ENCODE measurements at places on chromosomes 6 and 20.

GRCh38 chr6:47235964-47236760 is 73.5 kb downstream of the TNFRSF21 start:
- no peak for DNase-seq

GRCh38 chr6:156808287-156808686 is 31.1 kb downstream of the ARID1B start:
- no peak for DNase-seq

- DNase-seq: no peak
Observed at GRCh38 chr6:49736017-49736508, 8.1 kb downstream of the CRISP3 start.

- DNase-seq: no peak
Observed at GRCh38 chr6:38489951-38490350, 149.8 kb downstream of the BTBD9 start.

- no peak for DNase-seq
Observed at GRCh38 chr20:36017048-36017951, 48.9 kb downstream of the CNBD2 start.

DNA sequence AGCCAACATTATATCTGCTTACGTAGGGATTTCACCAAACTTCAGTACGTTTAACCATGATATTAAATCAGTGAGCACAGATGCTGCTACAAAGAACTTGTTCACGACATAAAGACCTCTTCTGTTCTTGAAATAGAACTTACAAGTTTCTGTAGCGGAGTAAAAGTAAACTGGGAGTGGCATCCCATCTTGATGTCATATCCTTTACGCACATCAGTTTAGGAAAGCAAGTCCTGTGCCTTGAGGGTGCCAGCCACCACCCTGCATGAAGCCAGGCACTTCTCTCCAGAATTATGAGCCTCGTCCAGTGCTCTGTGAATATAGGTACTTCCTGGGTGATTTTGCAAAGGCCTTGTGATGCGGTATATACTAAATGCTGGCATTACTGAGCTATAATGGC is 122.6 kb downstream of the BTBD3 start:
- no peak for DNase-seq

- DNase-seq: no peak
Observed at GRCh38 chr6:169344750-169345065, 91.1 kb upstream of the THBS2 start.

DNA sequence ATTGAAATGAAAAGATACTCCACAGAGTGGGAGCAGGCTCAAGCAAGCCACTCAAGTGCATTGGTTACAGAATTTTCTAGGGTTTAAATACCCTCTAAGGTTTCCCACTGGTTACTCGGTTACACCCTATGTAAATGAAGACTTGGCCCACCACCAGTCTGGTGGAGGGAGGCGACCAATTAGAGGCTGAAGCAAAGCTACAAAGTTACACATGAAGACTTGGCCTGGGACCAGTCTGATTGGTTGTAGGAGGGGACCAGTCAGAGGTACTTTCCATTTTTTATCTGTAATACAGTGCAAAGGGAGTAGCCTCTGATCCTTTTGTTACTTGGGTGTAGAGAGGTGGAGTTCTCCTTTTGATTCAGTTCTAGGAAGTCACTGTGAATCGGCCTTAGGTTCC is 7.6 kb downstream of the SRSF12 start:
- DNase-seq: no peak

GRCh38 chr6:53824714-53825113 is 29.9 kb downstream of the LRRC1 start:
- no peak for DNase-seq

DNA sequence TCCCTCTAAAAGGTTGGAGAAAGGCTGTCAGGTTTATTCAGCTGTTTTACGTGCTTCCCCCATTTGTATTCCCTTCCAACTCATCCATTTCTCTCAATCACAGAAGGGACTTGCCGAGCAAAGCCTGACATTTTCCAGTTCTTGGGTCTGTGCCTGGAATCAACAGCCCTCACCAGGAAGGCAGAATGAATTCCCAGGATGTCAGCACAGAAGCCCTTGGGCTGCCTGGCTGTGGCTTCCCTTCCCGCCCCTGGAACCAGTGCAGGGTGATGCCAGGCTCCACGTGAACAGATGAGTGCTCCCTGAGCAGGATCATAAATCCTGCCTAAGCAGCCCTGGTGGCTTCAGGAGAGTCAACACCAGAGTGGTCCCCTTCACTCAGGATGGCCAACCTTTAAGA is 86.1 kb upstream of the CD83 start:
- no peak for DNase-seq

DNA sequence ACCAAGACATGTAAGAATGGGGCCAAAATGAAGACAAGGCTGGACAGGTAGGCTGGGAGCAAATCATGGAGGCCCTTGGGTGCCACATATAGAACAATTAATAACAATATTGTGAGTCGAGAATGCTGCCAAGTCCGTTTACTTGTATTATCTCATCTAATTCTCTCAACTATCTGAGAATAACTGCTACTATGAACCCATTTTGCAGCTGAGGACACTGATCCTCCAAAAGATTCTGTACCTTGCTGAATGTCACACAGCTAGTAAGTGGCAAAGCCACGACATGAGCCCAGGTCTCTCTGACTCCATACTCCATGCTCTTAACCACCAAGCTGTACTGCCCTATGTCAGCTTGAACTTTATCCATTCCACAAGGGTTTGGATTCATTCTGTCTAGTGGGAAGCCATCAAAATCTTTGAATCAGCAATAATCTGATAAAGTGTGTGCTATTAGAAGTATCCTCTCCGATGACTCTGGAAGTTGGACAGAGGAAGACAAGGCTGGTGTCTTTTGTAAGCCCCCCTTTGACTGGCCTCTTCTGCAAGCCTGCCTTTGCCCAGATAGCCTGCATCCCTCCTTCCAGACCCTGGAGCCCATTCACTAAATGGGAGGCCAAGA is 43.5 kb upstream of the PDYN start:
- no peak for DNase-seq

DNA sequence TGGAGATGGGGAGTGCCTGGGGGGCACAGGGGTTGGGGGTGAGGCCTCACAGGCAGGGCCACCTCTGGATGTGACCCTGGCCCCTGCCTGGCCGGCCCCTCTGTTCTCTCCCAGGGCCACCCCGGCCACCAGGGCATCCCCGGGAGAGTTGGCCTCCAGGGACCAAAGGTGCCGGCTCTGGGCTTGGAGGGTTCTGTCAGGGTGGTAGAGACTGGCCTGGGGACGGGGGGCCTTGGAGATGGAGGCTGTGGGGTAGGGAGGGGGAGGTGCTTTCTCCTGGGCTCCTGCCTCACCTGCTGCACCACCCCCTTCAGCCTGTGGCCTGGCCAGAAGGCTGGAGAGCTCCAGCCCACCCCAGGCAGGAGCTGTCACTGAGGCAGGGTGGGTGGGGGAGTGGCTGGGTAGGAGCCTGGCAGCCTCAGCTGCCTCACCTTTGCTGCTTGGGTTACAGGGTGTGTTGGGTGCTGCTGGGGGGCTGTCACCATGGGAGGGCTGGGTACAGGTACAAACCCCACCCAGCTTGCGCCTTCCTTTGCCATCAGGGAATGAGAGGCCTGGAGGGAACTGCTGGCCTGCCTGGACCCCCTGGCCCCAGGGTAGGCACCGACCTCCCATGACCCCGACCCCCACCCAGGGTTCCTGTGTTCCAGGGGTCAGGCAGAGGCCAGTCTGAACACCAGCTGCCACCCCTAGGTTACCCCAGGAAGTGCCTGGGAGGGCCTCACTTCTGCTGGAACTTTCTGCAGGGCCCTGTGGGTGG is 32.7 kb downstream of the COL20A1 start:
- no peak for DNase-seq

DNA sequence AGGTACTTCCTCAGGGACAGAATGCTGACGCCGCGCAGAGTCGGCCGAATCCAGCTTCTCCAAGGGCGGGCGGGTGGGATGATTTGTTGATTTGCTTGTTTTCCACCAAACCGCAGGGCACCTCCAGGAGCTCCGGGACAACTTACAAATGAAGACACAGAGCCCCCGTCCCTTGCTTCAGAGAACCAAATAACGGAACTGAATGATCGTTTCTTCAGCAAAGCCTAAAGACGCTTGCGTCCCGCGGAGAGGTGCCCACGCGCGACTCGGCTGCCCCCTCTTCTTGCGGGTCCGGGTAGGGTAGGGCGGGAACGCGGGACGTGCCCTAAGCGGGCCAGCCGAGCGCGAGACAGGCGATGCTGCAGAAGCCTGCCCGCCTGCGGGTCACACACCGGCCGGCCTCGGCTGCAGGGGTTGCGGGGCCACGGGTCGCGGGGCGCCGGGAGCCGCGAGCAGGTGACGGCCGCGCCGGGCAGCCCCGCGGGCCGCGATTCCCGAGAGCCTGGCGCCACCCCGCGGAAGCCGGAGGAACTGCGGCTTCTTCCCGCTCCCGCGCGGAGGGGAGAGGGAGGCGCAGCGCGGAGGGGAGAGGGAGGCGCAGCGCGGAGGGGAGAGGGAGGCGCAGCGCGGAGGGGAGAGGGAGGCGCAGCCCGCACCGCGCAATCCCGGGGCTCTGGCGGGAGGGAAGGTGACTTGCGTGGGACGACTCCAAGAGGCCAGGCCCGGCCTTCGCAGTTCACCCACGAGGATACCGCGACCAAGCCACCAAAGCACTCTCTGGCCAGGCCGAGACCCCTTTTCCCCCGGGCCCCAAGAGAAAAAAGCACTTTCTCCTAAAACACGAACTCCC is 7.7 kb upstream of the FOXF2 start:
- peak; percentile 48 for DNase-seq

Data from stimulated activated CD4-positive, alpha-beta T cell treated with anti-CD3 and anti-CD28 coated beads, TNF-alpha, amount 100 ng/mL, for 48 hours (primary cell).